ENCODE measurements at places on chromosomes 4 and X. TPM values are rescaled to one million over a fixed set of nuclear protein-coding genes. Genes with fewer than 3 reads are reported as not detected.
A peak's percentile ranks its signal among the peaks of the same experiment; 100 is the strongest.

Gene MTTP
- not detected for total RNA-seq

Gene AMMECR1
- 35.4 TPM for total RNA-seq

Gene CT55
- total RNA-seq: not detected

Gene MAGEA6
- total RNA-seq: 116 TPM

Gene IL1RAPL1
- total RNA-seq: 0.26 TPM

Gene VCX3B
- 0.93 TPM for total RNA-seq

Gene USP17L29
- total RNA-seq: not detected

Gene SATL1
- not detected for total RNA-seq

Gene RAB40AL
- 2.1 TPM for total RNA-seq

Gene VCX
- 1.5 TPM for total RNA-seq

Gene RASSF6
- 0.59 TPM for total RNA-seq

DNA sequence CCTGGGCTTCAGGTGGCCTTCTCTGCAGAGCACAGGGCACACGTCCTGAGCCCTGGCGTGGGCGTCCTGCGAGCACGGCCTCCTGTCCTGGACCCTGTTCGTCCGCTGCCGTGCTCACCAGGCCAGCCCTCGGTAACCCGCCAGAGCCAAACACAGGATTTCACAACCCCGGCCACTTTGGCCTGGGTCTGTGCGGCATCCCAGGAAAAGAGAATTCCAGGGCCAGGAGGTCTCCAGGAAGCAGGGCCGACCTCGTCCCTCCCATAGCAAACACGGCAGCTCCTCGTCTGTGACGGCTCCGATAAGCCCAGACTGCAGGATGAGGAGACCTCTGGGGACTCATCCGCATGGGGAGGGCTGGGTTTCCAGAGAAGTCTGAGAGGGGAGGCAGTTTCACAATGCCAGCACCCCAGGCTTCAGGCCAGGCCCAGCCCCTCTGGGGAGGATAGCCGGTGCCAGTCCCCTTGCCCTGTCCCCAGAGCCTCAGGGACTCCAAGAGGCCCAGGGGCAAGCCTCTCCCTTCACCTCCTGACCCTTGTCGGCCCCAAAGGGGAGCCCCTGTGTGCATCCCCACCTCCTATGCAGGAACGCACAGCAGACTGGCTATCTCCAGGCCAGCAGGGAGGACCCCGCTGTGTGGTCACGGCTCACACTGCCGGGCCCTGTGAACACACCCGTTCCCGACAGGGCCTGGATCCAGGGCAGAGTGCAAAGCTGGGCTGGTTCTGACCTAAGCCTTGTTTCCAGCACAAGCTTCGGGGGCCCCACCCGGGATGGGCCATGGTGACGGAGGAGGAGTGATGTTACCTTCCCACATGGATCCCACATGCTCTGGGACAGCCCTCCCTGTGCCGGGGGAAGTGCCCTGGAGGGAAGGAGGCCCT is 22.3 kb upstream of the HTRA3 start:
- no peak for DNase-seq

DNA sequence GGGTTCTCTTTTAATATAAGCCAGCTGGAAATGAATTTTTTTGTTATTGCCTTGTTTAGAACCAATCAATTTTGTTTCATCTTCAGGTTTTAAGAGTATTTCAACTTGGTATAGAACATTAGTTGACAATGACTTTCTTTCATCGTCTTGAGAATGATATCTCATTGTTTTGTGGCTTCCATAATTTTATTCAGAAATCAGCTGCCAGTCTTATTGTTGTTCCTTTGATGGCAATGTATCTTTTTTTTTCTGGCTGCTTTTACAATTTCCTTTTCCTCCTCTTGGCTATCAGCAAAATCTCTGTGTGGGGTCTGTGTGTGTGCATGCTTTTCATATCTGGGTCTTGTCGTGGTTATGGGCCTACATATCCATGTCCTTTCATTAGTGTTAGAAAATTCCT is 1536.4 kb upstream of the TENM3 start:
- DNase-seq: no peak

GRCh38 chr4:70666369-70666768 is at the start of gene JCHAIN:
Gene JCHAIN, minus strand, starts transcription at chr4:70666508. Its CDS starts 18 bp downstream, at chr4:70666490.
- DNase-seq: no peak

- DNase-seq: no peak
Observed at GRCh38 chr4:177311589-177311988, 1.9 kb downstream of the NEIL3 start.

GRCh38 chr4:147596981-147597380 is 20.2 kb upstream of the TMEM184C start:
- peak; percentile 83 for DNase-seq

- DNase-seq: no peak
Observed at GRCh38 chr4:143021384-143021783, 163.3 kb upstream of the USP38 start.

- no peak for DNase-seq
Observed at GRCh38 chr4:87080462-87080861, 140.0 kb downstream of the KLHL8 start.

- no peak for DNase-seq
Observed at GRCh38 chr4:43234626-43235415, 342.3 kb downstream of the GRXCR1 start.

- DNase-seq: no peak
Observed at GRCh38 chrX:48726596-48726995, 30.1 kb downstream of the SUV39H1 start.

- DNase-seq: peak; percentile 58
Observed at GRCh38 chrX:41009850-41010846, 75.1 kb upstream of the USP9X start.

GRCh38 chrX:22634751-22635150 is 362.0 kb downstream of the CBLL2 start:
- no peak for DNase-seq

- peak; percentile 71 for DNase-seq
Observed at GRCh38 chr4:74473155-74473811, 28.3 kb downstream of the AREG start.

DNA sequence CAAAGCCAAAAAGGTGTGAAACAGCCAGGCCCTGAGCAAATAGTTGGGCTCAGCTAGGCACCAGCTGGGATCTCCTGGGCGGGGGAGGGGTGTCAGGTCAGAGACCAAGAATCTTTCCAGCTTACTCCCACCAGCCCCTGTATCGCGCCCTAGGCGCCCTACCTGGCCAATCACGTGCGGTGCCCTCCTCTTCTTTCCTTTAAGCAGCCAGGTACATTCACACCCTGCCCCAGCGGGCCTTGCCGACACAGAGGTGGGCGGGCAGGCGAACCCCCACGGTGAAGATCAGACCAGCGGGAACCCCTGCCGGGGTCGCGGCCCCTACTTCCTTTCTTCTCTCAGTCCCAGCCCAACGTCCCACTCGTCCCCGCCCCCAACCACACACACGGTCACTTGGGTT is 9.1 kb downstream of the ARHGAP36 start:
- no peak for DNase-seq

GRCh38 chrX:17411205-17411604 is 36.2 kb downstream of the NHS start:
- DNase-seq: no peak

DNA sequence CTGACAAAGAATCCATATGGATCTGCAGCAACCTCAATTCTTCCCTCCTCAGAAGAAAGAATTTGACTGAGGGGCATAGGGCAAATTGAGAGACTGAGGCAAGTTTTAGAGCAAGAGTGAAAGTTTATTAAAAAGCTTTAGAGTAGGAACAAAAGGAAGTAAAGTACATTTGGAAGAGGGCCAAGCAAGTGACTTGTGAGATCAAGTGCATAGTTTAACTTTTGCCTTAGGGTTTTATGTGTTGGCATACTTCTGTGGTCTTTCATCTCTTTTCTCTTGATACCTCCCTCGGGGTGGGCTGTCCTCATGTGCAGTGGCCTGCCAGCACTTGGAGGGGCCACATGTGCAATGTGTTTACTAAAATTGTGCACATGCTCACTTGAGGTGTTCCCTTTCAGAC is 98.0 kb upstream of the MAGEB16 start:
- DNase-seq: no peak

- no peak for DNase-seq
Observed at GRCh38 chrX:120302434-120302833, 8.8 kb downstream of the TMEM255A start.

DNA sequence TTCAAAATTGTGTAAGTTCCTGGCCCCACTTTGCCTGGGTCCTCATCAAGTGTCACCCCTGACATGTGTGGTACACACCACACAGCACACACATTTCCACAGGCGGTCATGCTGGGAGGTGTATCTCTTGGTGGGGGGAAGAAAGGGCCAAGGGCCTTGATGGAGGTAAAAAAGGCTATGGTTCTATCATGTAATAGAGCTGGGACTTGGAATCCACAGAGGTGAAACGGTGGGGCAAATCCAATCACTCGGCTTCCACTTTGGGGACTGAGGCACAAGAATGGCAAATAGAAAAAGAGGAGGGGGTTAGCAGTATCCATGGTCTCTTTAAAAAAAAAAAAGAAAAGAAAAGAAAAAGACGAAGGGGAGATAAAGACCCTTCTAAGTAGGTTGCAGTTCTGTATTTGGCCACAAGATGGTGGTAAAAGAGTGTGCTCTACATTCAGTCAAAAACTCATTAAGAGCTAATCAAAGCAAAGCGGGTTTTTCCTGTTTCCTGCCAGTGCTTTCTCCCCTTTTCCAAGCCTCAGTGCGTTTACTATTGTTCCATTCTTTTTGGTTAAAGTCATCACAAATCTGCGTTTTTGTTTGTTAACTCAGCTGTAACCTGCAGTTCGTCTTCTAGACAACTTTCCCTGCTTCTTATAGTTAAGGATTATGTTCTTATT is 37.0 kb upstream of the ATP6AP2 start:
- peak; percentile 3 for DNase-seq

- DNase-seq: no peak
Observed at GRCh38 chr4:1416948-1417260, 10.7 kb upstream of the NKX1-1 start.

GRCh38 chrX:8627796-8628195 is 104.1 kb downstream of the ANOS1 start:
- no peak for DNase-seq

- DNase-seq: no peak
Observed at GRCh38 chr4:109077505-109077904, 225.0 kb downstream of the COL25A1 start.

GRCh38 chr4:154462081-154462810 is 29.4 kb downstream of the DCHS2 start:
- no peak for DNase-seq

GRCh38 chr4:31905363-31905762 is 1185.2 kb downstream of the PCDH7 start:
- DNase-seq: no peak

DNA sequence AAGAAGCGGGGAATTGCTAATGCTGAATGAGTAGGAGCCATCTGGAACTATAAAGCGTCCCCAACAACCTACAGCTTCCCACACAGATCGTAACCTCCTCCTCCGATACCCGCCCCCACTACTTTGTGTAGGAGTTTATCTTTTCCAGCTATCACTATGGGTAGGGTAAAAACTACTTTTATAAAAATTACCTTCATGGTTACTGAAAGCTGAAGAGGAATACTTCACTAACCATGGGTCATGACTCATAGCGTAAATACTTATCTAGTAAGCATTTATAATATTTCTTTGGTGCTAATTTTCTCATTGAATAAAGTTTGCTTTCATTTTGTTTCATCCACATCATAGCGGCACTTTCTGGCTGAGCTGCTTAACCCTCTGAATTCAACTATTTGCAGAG is 79.4 kb upstream of the TNIP3 start:
- no peak for DNase-seq

GRCh38 chr4:188658958-188659522 is 519.8 kb downstream of the TRIML1 start:
- DNase-seq: no peak

DNA sequence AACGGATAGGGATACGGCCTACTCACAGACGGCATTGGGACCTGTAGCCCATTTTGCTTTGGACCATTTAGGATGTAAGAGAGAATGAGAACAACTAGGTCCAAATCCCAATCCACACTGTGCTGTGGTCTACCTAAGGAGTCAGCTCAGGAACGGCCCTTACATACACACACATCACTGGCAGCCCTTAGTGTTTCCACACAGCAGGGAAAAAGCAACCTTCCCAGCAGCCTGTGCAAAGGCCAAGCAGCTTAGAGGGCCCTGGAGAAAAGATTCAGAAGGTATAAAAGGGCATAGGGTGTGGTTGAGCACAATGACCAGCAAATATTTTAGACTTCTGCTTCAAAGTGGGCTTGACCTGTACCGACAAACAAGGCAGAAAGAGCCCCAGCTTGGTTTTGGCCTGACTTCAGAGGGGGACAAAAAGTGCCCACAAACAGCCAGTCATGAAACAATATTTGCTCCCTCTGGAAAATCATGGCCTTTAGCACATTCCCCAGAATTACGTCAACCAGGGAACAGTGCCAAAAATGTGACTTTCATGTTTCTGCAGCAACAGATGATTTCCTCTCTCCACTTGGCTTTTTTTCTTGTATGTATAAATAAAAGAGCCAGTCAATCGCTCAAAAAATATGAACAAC is 359.5 kb upstream of the FGF16 start:
- DNase-seq: no peak

- DNase-seq: no peak
Observed at GRCh38 chrX:135477576-135477975, 42.9 kb upstream of the INTS6L start.

DNA sequence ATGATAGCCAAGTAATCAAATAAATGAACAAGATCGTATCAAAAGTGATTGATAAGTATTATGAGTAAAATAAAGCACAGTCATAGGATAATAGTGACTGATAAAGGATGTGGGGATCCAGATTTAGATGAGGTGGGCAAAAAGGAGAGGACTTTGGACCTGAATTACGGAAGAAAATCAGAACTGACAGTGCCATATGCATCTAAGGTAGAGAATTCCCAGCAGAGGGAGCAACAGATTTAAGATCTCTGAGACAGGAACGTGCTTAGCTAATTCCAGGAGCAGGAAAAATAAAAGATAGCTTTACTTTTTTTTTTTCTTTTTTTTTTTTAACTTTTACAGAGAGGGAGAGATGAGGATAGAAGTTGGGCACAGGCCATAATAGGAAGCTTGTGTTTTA is 189.9 kb downstream of the NWD2 start:
- no peak for DNase-seq

GRCh38 chr4:88177983-88178625 is 19.7 kb upstream of the ABCG2 start:
- peak; percentile 85 for DNase-seq

DNA sequence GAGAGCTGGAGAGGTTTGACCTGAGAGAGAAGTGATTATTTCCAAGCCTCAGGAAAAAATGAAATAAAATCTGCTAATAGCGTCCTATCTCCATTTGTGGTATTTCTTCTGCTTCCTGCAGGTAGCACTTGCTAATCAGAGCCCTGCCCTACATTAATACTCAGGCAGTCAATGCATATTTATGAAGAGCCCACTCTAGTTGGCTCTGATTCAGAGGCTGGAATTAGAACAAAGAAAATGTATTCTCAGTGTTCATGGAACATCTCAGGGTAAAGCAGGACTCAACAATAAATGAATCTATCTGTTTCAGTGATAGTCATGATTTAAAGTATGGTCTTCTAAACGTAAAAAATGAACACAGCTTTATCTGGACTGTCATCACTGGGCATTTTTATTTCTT is 1.4 kb upstream of the ATP8A1 start:
- no peak for DNase-seq
